ENCODE measurements at places on chromosomes 3 and 15.

DNA sequence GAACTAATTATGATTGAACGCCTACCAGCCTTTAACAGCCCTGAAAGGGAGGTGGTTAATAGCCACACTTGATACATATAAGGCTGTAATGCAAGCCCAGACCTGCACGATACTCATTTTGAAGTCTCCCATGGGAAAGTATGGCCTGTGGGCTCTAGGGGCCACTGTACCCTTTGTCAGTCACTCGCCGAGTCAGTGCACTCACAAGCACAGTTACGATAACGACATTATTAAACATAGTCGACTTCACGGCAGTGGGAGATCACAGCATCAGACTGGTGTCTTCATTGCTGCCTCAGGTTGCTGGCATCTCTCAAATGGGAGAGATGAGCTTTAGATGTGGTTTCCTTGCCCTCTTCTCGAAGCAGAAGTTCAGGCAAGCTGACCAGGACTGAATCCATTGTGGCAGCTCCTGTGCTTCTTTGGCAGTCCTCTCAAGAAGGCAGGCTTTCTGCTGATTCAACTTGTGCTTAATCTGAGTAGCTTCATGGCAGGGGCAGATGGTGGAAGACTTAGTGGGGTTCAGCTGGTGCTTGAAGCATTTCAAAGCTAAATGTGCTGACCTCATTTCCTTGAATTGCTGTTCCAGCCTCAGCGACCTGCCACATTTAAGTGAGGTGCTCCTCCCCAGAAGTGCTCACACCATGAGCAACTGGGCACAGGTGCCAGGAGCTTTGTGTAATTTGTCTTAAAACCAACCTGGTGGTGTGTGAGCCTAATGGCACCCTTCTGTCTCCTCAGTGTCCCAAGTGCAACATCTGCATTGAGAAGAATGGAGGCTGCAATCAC lies 15.8 kb upstream of the P4HTM start:
- no peak for DNase-seq

DNA sequence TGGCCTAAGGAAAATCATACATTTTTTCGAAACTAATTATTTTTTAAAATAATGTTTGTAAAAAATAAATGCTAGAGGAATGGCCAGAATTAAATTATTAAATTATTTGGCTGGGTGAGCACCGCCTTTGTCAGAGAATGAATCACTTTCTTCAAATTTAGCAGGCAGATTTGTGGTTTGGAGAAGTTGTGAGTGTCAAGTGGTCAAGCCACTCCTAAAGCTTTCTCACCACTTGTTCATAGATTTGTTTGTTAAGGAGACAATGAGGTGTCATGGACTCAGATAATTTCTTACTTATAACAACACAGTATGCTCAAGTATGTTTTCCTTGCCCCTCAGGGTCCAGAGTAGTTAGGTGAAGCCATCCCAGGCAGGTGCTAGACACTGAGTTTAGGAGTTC lies 196.2 kb downstream of the TUSC7 start:
- DNase-seq = no peak

DNA sequence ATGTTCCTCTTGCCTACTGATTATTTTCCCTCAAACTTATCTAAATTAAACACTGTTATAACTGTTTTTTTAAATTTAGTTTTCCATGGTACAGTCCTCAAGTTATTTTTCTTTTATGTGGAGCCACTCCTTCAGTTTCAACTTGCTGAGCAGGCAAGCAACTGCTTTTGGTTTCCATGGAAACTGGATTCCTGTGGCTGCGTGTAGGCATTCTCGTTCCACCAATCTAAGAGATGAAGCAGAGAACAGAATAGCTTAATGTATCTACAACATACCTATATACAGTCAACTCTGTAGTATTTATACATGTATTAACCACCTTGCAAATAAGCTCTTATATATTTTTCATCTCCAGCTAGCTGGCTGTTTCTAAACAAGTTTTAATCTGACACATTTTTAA lies 25.8 kb upstream of the ANXA2 start:
- DNase-seq = no peak

DNA sequence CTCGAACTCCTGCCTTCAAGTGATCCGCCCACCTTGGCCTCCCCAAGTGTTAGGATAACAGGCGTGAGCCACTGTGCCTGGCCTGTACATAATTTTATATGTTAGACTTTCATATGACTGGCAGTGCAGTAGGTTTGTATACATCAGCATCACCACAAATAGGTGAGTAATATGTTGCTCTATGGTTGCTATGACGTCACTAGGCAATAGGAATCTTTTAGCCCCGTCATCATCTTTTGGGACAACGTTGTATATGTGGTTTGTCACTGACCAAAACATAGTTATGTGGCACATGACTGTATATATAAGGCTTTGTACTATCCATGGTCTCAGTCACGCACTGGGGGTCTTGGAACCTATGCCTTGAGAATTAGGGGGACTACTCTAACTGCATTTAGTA lies 17.0 kb upstream of the DNAJC19 start:
- DNase-seq = no peak

DNA sequence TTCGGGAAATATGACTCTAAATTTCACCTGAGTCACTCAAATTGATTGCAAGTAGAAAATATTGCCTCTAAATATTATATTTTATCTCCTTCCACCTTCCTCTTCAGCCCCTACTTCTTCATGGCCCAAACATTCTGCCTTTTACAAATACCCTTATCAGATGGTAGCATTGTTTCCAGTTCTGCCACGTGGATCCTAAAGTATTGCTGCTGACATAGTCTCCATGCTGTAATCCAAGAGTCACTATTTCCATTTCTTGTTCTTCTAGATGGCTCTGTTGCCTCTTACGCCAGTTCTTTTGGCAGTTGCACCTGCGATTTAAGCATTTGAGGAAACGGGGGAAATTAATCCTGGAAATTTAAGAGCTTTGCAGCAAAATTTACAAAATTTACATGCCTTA lies 13.6 kb downstream of the LMOD3 start:
- DNase-seq = no peak

- no peak for DNase-seq
Observed at GRCh38 chr3:46192939-46193338, 15.2 kb downstream of the CCR1 start.

DNA sequence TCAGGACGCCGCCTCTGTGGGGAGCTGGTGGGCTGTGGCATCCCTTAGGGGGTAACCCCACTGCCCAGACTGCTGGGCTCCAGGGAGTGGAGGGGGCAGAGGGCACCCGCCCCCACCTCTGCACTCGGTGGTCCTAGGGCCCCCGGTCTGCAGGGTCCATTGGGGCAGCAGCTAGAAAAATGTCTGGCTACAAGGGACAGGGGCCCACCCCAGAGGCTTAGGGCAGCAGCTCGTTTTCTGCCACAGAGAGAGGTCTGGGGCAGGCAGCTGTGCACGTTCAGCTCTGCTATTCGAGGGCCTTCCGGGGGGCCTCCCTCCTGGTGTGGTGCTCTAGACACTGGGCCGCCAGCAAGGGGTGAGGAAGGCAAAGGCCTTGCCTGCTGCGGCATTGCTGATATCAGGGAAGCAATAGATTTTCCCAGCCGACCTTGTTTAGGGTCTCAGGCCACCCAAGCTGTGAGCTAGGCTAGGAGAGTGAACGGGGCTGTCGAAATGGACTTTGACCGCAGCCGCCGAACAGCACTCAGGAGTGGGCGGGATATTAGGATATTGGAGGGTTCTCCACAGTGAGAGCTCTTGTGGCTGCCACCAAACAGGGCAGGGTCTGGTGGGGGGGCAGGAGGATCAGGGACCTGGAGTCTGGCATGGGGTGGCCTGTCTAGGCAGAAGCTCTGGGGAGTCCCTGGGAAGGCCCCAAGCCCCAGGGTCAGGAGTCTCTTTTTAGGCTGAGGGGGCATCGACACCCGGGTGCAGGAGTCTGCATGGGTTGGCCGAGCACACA lies 61.4 kb upstream of the KLF13 start:
- peak; percentile 33 for DNase-seq

DNA sequence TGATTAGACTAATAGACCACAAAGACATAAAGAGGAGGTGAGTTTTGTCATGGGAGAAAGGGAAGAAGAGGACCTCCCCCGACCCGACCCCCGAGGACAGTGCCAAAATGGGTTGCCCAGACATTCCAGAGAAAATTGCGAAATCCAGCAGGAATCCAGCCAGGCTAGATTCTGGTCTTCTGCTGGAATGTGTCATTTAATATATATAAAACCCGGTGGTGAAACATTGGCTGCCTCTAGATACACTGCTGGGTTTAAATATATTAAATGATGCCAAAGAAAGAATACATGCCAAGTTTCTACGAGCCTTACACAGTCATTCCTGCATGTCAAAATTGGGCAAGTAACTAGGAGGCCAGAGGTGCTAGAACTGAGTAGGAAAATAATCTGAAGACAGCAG lies 45.3 kb upstream of the SPESP1 start:
- no peak for DNase-seq

- peak; percentile 48 for DNase-seq
Observed at GRCh38 chr3:136595913-136596697, 156.1 kb downstream of the STAG1 start.

DNA sequence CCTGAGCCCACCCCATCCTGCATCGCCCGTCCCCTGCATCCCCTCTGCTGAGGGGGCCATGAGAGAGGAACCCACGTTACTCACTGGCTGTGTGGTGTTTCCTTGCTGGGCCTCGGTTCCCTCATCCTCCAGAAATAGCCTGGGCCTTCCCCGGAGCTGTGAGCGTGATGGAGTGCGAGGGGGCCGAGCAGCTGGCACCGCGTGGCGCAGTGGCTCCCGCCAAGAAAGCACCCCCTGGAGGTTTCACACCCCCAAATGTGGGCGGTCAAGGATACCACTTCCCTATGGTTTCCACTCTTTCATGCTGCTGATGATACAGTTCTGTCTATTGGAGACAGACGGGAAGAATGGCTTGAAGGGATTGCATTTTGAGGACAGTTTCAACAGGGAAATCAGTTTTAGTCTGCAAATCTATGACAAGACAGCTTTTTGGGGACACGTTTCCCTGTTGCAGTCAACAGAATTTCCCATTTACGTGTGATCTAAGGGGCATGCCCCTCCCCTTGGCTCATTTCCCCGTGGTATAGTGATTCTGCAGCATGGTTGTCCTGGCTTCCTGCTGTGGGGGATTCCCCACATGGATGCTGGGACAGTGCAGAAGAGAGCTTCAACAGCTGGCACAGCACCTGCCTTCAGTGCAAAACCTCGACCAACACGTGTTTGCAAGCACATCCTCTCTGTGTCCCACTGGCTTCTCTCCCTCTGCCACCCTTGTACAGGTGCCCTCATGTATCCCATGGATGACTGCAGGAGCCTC lies 377.5 kb downstream of the LRTM1 start:
- no peak for DNase-seq

GRCh38 chr3:46209746-46210470 lies 1.8 kb upstream of the CCR1 start:
- no peak for DNase-seq

- DNase-seq = no peak
Observed at GRCh38 chr15:93200837-93201226, 111.8 kb upstream of the RGMA start.

DNA sequence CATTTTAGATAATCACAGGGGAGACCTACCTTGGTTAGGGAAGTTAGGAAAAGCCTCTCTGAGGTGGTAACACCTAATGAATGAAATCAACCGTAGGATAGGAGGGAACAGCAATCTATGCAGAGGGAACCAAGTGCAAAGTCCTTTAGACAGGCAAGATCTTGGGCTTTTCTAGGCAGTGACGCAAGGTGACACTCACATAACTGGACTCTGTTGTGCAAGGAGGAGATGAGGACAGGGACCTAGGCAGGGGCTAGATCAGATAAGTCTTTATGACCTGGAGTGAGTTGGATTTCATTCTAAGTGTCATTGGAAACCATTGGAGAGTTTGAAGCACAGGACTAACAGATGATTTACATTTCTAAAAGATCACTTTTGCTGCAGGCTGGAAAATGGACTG lies 4.6 kb upstream of the LMOD3 start:
- no peak for DNase-seq

- no peak for DNase-seq
Observed at GRCh38 chr3:64047787-64048186, 24.5 kb upstream of the PSMD6 start.

DNA sequence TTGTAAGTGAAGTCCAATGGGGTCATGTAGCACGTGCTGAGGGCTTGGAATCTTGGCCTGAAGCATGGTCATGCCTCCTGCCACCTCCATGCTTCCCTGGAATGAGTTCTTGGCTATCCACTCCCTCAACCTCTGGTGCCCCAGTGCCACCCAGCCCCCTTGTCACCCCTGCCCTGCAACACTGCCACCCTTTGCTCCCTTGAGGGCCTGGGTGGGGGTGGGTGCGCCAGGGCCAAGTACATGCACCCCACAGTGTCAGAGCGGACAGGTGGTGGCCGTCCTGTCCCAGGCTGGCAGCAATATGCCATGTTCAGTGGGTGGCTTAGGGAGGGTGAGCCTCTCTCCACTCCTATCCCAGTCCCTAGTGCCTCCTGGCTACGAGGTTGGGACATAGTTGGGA lies 27.6 kb upstream of the C15orf39 start:
- no peak for DNase-seq

DNA sequence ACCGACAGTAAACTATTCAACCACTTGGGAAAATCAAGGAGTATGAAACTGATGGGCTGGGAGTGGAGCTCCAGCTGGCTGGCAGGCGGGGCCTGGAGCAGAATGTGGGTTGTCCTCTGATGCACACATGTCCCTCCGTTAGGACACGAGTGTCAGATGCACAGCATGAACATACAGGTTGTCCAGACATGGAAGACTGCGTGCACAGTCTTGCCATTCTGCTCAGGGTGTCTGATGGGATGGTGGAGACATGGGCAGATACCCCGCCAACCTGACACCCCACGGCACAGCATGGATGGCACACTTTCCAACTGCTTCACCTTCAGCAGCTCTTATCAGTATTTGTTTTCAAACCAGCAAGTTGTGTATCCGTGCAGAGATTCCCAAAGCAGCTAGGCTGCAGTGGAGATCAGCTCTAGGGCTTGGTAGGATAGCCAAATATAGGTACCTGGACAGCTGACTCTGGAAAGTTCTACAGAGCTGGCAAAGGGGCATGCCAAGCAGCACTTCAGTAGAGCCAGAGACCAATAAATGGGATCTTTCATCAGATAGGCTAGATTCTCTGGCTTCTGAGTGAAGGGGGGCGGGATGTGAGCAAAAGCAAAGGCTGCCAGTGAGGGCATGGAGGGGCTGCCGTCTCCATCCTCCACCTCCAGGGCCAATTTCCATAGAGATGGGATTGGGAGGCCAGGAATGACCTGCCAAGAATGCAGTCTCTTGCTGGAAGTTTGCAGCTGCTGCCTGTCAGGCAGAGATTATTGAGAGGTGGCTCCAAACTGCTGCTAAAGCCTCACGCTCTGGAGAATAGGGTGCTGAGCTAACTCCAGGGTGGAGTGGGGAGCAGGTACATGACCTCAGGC lies 47.2 kb upstream of the KY start:
- DNase-seq = no peak

- DNase-seq = no peak
Observed at GRCh38 chr3:25151281-25151902, 276.7 kb upstream of the RARB start.

DNA sequence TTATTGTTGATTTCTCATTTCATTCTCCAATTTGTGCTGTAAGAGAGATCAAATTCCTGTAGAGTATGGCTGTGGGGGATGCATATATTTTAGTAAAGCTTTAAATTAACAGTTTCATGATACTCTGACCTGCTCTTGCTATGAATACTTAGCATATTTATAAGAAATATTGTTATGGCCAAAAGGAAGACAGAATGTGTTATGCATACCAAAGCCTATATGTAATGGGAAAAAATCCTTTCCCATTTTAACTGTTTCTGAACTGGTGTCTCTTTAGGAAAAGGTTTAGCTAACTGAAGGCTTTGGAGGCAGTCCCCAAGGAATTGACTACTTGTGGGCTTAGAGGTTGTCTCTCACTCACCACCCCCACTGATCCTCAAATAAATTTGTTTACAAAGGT lies 59.2 kb downstream of the CADPS start:
- no peak for DNase-seq
